ENCODE measurements at places on chromosomes 16 and 17.

DNA sequence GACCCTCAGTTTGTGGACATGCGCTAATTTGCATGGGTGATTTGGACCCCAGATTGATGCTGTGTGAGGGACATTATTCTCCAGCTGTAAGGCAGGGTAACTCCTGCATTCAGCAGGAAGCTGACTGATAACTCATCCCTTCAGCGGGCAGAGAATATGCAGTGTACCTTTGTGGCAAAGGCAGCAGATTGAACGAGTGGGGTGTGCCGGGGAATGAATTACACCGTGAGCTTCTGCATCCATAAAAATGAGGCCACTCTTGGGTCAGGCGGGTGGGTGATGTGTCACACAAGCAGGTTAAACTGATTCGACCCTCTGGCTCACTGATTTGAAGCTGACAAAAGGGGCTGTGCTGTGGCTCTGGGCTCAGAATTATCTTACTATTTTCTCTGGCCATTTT lies 128.9 kb upstream of the PMFBP1 start:
- DNase-seq, result no peak

GRCh38 chr17:15963670-15964110 lies 18.8 kb downstream of the ADORA2B start:
- no peak for DNase-seq

DNA sequence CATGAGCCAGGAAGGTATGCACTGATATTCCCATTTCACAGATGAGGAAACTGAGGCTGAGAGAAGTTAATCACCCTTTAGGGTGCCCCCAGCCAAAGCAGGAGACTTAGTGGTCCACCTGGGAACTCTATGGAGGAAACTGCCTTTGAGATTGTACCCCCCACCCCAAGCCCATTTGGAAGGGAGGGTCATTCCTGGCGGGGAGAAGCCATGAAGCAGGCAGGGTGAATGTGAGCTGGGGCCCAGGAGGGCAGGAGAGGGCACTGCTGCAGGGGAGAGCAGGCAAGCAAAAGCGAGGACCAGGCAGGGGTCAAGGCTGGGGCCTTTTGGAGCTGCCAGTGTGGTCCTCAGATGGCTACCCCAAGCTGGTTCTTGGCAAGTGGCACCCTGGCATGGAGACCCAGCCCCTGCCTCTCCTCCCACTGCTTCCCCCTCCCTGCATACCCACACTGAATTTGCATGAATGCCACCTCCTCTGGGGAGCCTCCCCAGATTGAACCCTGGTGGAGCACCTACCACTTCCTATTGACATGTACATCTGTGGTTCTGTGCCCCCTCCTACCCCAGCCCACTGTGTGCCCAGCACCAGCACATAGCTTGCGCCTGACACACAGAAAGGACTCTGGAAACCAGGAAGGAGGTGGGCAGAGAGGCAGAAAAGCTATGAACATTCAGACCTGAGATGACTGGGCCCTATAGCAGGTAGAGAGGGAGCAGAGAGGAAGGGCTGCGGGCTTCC lies 965 bp upstream of the TMC6 start:
- no peak for DNase-seq

DNA sequence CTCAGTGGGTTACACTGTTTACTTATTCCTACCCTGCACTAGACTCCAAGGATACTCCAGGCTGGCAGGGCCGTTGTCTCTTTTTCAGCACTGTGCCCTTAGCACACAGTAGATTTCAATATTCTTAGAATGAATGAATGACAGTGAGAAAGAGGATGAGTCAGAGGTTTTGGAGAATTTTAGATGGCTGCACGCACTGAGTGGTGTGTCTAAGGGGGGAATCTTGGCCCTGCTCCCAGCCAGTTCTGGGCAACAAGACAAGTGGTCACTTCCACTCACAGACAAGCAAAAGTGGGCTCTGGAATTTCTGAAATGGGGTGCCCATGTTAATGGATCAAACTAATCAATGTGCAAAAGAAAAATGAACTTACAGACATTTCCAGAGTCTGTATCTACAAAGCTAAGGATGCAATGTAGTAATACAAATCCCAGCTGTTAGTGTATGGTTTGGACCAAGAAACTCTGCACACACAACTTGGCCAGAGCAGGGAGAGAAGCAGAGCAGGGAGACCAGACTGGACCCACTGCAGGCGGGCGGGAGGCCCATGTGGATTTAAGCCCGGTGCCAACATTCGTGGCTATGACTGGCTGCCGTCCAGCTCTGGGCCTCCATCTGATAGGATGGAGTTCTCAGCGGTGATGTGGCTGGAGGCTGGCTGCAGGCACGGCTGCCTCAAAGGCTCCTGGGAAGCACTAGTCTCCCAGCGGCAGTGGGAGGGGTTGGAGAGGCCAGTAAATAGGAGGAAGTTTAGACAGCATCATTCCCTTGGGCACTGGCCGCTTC lies 95.6 kb upstream of the CDYL2 start:
- no peak for DNase-seq

- DNase-seq, result no peak
Observed at GRCh38 chr16:54240271-54241129, 46.1 kb downstream of the IRX3 start.

DNA sequence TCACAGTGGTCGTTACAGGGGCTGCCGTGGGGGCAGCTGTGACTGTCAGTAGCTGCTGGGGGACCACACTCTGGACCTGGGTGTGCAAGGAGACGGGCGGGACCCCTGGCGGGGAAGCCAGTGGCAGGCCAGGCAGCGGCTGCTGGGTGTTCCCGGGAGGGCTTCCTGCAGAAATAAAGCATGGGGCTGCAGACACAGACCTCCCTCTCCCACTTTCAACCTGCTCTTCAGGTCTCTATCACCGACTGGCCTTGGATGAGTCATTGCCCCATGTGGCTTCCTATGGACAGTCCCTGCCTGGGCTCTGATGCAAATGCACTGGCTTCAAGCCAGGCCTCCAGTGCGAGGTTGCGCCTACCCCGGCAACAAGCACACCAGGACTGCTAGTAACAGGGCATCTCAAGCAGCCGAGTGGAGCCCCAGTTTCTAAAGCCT lies 17.2 kb downstream of the SREBF1 start:
- DNase-seq, result no peak

DNA sequence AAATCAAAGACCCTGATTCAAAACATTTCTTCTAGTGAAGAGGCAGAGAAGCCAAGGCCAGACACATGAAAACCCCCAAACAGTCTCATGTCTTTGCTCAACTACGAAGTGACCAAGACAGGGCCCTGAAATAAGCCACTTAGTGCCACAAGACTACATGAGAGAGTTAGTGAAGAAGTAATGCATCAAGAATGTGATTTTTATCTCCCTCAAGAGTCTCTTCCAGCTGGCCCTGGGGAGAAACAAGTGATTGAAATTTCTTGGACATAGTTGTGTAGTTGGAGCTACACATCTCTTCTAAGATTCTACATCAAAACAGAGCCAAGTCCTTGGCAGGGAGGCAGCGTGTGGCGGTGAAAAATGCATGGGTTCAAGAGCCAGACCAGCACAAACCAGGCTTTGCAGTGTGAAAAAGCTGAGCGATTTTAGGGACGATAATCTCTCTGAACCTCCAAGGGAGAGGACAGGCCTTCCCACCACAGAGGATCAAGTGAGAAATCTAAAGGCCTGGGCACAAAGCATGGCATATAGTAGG lies 30.6 kb downstream of the LYRM1 start:
- DNase-seq, result no peak
